ENCODE measurements at places on chromosomes 7 and 10.

DNA sequence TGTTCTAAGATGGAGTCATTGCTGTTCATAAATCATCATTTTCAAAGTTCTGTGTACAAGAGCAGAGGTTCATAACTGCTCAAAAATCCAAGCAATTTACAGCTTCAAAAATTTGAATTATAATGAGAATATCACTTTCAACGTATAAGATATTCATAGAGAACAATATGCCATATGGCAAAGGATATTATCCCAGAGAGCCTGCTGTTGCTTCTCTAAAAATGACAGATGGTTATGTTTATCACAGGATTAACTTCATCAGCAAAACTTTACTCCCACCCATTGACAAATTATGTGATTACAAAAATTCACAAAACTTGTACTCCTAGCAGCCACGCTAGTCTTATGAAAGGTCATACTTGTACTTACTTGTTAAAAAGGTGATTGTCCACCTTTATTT lies 105.1 kb downstream of the PIP4K2A start:
- DNase-seq = no peak

- peak; percentile 25 for DNase-seq
Observed at GRCh38 chr7:108406222-108406890, 49.9 kb downstream of the NRCAM start.

GRCh38 chr7:19754521-19755116 lies 18.8 kb downstream of the TMEM196 start:
- peak; percentile 33 for DNase-seq

GRCh38 chr7:47356261-47356660 lies 225.7 kb downstream of the TNS3 start:
- no peak for DNase-seq

- DNase-seq = no peak
Observed at GRCh38 chr10:24456322-24456721, 247.4 kb downstream of the KIAA1217 start.

DNA sequence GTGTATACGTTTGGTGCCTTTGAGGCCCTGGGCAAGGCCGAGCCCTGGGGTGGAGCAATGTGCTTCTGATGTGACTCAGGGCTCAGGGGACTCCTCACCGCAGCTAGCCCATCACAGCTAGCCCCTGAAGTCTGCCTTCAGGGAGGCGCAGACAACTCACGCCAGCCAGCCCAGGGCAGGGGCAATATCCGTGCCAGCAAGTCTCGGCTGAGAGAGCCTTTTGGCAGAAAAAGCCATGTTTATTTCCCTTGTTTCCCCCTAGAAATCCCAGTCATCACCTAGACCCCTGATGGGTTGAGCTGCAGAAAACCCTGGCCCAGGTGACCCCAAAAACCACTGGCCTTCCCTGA lies 90.4 kb downstream of the CHST15 start:
- no peak for DNase-seq

DNA sequence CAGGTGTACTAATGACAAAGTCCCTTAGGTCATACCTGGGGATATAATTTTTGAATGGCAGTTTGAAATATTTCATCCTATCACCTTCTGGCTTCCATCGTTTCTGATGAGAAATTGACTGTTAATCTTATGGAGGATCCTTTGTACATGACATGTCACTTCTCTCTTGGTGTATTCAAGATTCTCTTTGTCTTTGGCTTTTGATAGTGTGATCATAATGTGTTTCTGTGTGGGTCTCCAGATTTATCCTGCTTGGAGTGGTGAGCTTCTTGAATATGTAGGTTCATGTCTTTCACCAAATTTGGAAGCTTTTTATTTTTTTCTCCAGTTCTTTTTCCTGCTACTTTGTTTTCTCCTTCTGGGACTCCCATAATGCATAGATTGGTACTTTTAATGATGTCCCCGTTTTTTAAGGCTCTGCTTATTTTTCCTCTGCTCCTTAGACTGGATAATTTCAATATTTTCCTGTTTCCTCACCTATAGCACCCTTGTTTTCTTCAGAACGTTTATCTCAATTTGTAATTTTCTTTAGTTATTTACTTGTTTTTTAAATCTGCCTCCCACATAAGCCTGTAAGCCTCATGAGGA lies 4.4 kb downstream of the RBM33 start:
- no peak for DNase-seq

- DNase-seq = no peak
Observed at GRCh38 chr10:97355571-97355975, 21.0 kb upstream of the FRAT2 start.

GRCh38 chr7:49376817-49377375 lies 396.5 kb upstream of the VWC2 start:
- no peak for DNase-seq

DNA sequence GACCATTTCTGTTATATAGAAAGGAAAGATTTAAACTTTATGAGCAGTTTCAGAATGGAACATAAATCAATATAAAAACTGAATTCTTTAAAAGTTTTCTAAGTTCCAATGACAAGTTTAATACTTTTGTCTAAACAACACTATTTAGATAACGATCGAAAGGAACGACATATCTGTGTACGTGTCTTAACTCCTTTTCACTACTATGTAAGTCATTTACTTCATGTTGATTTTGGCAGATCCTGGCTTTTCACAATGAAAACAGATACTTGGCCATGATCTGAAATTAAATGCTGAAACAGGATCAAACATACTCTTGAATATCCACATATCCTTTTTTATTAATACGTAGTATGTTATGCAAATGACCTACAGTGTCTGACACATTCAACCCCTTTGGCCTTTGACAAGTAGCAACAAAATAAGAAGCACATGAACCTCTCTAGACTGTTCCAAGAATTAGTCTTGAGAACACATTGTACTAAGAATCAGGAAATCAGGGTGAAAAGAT lies 41.9 kb downstream of the RNLS start:
- DNase-seq = no peak

GRCh38 chr7:70678621-70679251 lies 453.2 kb upstream of the GALNT17 start:
- DNase-seq = no peak

DNA sequence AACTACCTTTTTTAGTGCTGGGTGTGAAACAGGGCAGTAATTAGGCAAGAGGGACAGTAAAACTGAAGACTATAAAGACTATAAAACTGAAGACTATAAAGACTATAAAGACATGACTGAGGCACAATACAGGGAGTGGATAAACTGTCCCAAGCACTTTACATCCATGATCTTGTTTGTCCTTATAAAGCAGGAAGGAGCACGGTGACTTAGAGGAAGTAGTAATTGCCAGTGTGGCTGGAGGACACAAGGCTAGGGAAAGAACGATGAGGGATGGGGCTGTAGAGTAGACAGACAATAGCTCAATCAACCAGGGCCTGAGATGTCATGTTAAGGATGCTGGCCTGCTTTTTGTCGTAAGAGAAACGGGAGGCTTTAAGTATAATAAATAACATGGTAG lies 26.0 kb downstream of the DNAJC12 start:
- DNase-seq = no peak

DNA sequence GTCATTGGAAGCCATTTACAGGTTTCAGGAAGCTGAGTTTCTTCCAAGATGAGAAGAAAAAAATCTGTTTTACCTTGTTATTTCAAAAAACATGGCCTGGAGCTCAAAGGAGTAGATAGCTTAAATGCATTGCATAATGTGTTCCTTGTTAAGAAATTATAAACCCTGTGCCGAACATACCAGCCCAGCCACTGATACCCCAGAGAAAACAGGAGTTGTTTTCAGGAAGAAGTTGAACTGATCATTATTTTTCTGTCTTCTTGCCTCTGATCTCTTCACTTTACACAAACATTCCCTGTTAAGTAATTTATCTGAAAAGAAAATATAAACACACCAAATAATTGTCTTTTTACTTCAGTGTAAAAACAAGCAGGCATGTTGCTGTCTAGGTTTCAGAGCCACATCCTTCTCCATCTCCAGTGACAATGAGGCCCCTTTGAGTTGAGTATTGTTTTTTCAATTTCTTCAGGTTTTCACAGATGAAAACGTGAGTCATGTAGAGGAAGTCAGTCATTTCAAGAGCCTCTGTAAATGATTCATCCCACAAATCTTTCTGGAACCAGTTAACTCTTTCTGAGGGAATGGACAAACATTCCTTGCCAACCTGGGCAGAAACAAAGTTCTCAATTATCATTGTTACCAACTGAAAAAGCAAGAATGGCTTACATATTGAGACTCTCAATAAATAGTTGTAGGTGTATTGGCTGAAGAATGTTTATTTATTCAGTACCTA lies 244.2 kb downstream of the IPMK start:
- DNase-seq = no peak

GRCh38 chr10:13724484-13724883 lies 137.7 kb downstream of the PRPF18 start:
- DNase-seq = no peak

DNA sequence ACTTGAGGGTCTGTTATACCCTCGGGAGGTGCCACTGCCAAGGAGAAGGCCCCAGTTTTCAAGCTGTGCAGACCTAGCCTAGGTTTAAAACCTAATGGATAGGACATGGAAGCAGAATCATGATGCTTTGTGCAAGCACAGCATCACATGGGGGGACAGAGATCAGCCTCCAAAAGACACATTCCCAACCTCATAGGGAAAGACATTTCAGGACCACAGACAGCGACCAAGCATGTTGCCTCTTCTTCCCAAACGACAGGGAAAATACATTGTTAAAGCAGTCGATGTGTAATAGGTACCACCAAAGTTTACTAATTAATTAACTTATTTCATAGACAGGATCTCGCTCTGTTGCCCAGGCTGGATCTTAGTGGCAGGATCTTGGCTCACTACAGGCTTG lies 573.9 kb downstream of the TCERG1L start:
- no peak for DNase-seq

GRCh38 chr10:30827531-30828120 lies 198.1 kb upstream of the LYZL2 start:
- DNase-seq = peak; percentile 18

- DNase-seq = peak; percentile 11
Observed at GRCh38 chr7:88243345-88243909, 23.6 kb upstream of the SRI start.

DNA sequence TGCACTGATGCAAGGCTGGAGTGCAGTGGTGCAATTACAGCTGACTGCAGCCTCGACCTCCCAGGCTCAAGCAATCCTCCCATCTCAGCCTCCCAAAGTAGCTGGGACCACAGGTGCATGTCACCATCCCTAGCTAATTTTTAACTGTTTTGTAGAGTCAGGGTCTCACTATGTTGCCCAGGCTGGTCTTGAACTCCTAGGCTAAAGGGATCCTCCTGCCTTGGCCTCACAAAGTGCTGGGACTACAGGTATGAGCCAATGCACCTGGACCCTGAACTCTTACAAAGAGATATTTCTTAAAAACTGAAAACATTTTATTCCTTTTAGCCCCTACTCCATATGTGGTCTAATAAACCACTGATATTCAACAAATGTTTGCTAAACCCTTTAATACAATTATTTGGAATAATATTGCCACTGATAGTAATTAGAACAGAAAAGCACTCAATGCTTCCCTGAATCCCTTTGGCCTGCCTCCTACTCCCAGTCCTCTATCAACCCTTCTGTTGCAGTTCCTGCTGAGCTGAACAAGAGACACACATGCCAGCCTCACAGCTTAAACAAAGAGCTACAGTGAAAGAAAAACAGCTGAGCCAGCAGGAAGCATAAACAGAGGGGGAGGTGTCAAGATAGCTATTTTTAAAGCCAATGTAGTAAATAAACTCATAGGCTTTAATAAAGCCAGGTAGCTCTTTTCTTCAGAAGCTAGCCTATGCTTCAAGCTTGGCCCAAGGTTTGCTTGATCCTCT lies 7.0 kb upstream of the GNAI1 start:
- DNase-seq = peak; percentile 4

DNA sequence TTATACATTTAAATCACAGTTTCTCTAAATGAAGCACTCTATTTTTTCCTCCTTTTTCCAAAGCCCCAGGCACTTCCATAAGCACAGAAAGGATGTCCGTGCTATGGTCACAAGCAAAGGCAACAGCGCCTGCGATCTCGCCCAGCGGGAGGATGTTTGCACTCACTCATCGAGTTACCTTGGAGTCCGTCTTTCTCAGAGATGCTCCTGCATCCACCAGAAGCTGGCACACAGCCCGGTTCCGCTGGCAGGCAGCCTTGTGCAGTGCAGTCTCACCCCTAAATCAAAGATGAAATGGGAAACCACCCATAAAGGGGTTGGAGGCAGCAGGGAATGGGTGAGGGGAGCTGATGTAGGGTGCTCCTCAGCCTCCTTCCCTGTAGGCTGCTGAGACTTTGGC lies 51.9 kb upstream of the PTN start:
- peak; percentile 38 for DNase-seq

GRCh38 chr10:43339136-43339535 lies 32.3 kb upstream of the FXYD4 start:
- no peak for DNase-seq

DNA sequence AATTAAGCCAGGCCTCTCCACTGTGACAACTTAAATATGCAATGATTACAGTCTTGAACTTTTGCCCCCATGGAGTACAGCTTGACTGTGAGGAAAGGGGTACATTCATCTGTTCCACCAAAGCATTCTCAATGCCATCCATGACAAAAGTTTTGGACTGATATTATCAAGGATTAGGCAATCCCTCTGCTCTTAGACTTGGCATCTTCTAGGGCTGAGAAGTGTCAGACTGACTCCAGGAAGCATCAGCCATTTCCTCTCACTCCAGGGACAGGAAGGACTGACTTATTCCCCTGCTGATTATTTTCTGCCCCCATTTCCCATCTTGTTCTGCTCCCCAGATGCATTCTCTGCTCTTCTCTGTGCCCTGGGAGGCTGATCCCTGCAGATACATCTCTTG lies 69.7 kb downstream of the ZNF365 start:
- no peak for DNase-seq

- no peak for DNase-seq
Observed at GRCh38 chr7:48832303-48832845, 92.0 kb upstream of the CDC14C start.

DNA sequence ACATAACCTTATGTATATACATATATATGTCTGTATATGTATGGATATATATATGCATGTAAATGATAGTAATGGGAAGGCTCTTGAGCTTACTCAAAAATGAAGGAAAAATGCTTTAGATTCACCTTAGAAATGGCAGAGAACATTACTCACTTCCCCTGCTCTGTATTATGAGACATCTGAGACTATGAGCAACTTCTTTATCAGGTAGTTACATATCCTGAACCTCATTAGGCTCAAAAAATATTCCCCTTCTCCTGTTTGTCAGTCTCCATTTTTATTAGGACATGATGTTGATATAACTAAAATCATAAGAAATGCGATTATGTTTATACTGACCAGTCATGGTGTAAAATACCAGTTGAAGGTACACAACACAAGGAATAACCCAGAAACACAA lies 800.1 kb upstream of the ZWINT start:
- no peak for DNase-seq

DNA sequence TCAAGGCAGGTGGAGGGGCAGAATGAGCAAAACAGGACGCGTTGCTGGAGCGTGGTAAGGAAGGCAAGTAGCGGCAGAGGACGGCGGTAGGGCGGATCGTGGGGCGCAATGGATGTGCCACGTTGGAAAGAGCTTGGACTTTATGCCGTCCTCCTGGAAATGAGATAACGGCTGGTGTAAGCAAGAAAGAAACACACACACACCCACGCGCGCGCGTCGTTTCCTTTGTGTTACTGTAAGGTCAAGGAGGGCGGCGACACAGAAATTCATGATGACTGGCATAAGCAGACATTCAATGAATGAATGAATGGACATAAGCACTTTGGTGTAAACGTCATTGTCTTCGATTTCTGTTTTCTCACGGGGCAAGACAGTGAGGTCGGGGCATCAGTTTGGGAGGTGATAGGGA lies 683 bp upstream of the ENTPD7 start:
- peak; percentile 13 for DNase-seq
